Renal cortical epithelial cell (primary cell): ENCODE measurements at places on chromosomes 5 and 9.
A peak's percentile ranks its signal among the peaks of the same experiment; 100 is the strongest.

DNA sequence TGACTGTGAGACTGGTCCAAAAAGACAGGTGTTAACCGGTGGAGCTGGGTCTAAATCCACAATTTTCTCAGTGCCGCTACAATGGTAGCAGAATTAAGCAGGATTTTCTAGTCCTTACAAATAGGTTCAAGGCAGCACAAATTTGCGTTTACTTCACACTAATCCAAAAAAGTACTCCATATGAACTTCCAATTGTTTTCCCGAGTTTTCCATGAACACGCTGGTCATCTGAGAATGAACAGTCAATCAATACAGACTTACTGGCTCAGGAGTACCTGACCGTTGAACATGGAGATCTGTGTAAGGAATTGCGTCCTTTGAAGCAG lies 709 bp downstream of the SLC35D2 start:
- no peak for DNase-seq

- DNase-seq: no peak
These were observed 141.4 kb downstream of the MTX3 start for GRCh38 chr5:79849486-79850315.

GRCh38 chr5:35618304-35618636 lies 607 bp downstream of the SPEF2 start:
- peak; percentile 1 for DNase-seq

GRCh38 chr9:134144801-134145200 lies 8.9 kb downstream of the WDR5 start:
- DNase-seq: no peak

GRCh38 chr9:117555964-117556629 lies 141.2 kb upstream of the ASTN2 start:
- peak; percentile 38 for DNase-seq

DNA sequence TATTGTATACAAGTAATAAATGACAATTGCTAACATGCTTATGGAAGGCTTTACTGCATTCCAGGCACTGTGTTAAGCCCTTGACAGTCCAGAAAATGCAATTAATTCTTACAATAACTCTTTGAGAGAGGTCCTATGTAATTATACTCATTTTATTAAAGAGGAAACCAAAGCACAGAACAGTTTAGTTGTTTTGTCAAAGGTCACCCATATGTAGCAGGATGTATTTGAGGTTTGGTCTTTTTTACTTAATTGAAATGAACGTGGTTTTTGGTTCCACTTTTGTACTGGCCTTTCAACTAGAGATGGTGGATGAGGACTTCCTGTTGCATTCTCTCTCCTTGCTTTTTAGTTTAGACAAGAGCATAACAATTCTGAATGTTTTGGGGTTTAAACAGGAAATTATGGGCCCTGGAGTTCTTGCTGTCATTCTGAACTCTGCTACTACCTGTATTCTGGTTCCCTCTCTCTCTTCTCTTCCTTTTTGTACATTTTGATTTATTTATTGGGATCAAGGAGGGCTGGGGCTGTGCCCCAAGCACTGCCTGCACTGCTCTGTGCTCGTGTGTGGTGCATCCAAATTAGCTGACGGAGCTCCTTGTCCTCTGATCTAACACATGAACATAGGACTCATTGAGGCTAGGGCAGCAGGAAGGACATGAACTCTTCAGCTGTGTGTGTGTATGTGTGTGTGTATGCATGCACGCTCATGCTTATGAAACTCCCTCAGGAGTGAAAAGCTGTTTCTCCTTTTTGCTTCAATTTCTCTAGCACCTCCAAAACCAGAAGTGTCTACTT lies 47.4 kb downstream of the SLC28A3 start:
- no peak for DNase-seq

DNA sequence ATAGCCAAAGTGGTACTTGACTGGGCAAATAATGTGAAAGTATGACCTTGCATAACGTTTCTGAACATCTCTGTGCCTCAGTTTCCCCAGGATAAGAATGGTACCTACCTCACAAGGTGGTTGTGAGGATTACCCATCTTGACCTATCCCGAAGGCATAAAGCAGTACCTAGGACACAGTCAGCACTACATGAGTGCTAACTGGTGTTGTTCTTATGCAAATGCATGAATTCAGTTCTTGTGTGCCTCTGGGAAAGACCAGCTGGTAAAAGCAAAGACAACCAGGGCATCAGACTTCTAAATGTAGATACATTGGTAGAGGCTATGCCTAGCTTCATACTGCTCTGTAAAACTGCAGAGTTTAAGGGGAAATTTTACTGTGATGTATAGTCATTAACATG lies 21.8 kb upstream of the TMEM252 start:
- DNase-seq: no peak

DNA sequence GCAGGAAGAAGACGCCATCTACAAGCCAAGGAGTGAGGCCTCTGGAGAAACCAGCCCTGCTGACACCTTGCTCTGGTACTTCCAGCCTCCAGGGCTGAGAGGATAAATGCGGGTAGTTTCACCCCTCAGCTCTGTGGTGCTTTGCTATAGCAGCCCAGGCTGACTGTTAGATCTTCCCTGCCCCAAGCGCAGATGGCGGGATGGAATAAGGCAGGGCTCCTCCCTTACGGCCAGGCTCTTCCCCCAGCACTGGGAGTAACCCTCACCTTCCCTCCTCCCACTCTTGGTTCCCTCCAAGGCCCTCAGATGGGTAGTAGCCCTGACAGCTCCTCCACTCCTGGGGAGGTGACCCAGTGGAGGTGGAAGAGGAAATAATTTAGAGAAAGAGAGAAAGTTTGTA lies 285.1 kb downstream of the GADD45G start:
- no peak for DNase-seq

DNA sequence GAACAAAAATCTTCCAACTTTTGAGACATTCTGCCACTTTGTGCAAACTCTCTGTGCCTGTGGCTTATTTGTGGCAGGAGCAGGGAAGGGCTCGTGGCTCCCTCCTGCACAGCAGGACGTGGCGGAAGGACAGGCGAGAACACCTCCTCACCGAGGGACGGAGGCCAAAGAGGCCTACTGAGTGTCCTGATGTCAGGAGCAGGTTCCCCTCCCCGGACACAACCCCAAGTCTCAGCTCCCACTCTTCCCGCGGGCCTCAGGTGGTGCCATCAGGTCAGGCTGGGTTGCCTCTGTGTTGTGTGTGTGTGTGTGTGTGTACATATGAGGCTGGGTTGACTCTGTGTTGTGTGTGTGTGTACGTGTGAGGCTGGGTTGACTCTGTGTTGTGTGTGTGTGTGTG lies 136.8 kb upstream of the LPCAT1 start:
- no peak for DNase-seq
